ENCODE measurements at places on chromosomes 2 and 18.

DNA sequence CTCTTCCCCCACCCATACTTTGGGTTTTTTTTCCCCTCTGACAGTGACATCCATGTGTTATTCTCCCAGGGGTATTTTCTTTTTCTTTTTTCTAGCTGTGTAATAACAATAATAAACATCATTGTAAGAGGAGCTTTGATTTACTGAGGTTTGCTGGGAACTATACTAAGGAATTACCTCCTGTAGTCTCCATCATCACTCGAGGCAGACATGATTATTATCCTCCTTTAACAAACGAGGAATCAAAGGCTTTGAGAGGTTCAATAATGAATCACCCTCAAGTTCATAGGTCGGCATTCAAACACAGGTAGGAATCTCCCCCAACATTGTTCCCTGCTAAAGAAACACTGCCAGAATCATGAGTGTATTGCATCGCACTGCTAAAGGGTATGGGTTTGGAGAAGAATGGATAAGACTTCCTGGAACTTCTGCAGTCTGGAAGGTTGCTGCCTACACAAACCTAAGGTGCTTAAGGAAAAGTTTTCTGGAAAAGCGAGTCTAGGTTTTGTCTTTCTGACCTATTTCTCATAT lies 260.2 kb upstream of the SESTD1 start:
- DNase-seq, result no peak

GRCh38 chr2:27118525-27119329 lies at the start of gene CGREF1:
CGREF1 (minus strand) TSS chr2:27119128; CDS start chr2:27104366, 14,762 bp downstream.
- DNase-seq, result no peak

DNA sequence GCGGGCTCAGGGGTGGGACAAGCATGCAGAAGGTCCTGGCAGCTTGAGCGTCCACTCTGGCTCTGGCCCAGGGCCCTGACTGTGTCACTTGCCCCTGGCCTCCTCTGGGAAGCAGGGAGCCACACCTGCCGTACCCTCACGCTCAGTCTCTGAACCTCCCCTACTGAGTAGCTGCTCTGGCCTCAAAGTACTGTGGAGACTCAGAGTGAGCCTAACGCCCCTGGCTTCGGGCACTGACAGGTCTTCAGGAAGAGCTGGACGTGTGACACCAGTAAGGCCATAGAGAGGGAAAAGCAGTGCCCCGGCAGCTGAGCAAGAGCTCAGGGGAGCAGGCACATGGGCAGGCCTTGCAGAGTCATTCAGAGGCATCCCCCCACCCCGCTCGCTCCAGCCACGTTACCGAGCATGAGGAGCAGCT lies 73.3 kb downstream of the SFXN5 start:
- DNase-seq, result no peak

GRCh38 chr2:80303909-80304837 lies at the start of gene LRRTM1:
LRRTM1 (minus strand) TSS chr2:80304752; CDS start chr2:80303819, 933 bp downstream.
- DNase-seq, result no peak

DNA sequence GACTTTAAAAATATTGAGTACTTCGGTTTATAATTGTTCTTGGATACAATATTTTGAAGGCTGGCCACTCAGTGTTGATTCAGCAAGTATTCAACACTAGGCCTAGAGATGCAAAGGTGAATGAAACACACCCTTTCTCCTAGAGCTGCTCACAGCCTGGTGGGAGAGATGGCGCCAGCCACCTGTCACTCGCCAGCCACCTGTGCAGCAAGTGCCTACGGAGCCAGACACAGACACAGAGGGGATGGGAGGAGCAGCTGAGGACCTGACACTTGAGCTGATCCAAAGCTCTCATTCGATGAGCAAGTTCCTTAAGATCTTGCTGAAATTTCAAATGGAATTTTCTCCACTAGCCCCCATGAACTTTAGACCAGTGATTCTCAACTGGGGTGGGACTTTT lies 151.1 kb upstream of the RIOK3 start:
- DNase-seq, result no peak

DNA sequence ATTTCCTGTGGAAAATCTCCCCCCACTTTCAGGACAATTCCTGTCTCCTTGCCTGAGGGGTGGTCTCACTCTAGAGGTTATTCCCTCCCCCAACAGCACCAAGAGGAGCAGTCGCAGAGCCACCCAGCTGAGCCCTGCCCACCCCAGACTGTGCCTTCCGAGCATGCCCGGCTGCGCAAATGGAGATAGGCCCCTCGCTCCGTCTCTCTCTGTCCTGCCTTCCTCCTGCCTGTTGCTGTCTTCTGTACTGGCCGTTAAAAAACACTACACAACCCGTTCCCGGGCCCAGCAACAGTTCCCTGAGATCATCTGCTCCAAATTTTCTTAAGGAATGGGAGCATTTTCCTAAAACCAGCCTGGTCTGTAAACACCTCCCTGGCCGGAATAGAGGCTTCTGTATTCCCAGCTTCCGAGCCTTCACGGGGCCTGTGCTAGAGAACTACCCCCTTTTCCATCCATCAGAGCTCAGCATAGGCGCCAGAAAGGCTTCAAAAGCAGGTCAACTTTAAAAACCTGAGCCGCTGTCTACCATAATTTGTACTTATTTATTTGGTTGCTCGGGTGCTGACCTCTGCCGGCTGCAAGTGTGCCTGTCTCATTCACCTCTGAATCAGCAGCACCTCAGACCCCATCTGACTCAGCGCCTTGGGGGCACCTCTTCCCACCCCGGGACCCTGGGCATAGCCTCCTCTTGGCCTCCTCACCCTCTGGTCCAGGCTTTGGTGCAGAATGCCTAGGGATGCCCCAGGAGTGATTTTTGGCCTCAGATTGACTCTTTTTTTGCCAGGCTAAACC lies 159.4 kb downstream of the PXDN start:
- no peak for DNase-seq

- DNase-seq, result no peak
Measured at GRCh38 chr2:226847090-226847489, 11.2 kb downstream of the RHBDD1 start.

- DNase-seq, result no peak
Measured at GRCh38 chr2:131801210-131801744, 273.6 kb downstream of the CCDC74A start.

- DNase-seq, result no peak
Measured at GRCh38 chr2:15584767-15585469, 6.8 kb upstream of the DDX1 start.

DNA sequence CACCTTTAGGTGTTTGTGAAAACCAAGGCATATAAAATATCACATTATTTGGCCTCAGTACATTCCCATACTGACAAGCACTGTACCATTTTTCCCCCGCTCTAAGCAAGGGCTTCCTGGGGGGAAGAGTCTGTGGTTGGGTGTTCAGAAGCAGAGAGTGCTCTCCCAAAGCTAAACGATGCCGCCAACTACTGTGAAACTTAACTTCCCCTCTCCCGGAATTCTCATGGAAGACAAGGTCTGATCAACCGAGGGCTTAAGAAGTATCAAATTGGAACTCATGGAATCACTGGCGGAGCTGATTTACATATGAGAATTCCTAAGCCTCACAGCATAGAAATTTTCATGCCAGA lies 433 bp upstream of the MFF start:
- no peak for DNase-seq

GRCh38 chr2:117071556-117072102 lies 742.9 kb upstream of the DDX18 start:
- no peak for DNase-seq

DNA sequence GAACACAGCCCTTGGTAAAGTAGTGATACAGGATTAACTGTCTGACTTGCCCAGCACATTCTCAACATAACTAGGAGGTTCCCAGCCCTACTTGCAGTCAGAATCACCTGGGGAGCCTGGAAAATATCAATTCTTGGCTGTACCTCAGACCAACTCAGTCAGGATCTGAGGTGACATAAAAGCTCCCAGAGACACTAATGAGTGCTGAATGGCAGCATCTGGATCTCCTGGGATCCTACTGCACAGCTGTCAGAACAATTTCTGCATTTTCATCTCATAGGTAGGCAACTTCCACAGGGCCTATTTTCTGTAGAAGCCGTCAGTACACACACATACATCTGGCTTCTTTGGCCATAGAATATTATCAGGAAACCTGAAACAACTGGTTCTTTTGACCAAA lies 138.8 kb downstream of the MYO5B start:
- no peak for DNase-seq

GRCh38 chr2:151459358-151459757 lies 49.7 kb downstream of the RIF1 start:
- no peak for DNase-seq

DNA sequence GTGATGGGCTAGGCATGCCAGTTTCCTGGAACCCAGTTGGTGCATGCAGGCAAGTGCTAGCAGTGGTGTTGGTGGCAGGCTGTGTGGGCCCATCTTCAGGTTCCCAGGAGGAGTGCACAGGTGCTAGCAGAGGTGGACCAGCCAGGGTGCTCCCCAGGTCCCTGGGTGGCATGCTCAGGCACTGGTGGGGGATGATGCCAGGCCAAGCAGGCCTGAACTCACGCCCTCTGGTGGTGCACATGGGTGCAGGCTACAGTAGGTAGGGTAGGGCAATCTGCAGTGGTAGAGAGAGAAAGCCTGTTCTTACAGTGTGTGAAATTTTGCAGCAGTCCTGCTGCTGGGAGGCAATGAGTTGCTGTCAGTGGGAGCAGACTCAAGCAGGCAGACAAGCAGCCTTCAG lies 1651.8 kb downstream of the DPP10 start:
- DNase-seq, result no peak

GRCh38 chr2:202215179-202215578 lies 23.2 kb downstream of the SUMO1 start:
- no peak for DNase-seq

DNA sequence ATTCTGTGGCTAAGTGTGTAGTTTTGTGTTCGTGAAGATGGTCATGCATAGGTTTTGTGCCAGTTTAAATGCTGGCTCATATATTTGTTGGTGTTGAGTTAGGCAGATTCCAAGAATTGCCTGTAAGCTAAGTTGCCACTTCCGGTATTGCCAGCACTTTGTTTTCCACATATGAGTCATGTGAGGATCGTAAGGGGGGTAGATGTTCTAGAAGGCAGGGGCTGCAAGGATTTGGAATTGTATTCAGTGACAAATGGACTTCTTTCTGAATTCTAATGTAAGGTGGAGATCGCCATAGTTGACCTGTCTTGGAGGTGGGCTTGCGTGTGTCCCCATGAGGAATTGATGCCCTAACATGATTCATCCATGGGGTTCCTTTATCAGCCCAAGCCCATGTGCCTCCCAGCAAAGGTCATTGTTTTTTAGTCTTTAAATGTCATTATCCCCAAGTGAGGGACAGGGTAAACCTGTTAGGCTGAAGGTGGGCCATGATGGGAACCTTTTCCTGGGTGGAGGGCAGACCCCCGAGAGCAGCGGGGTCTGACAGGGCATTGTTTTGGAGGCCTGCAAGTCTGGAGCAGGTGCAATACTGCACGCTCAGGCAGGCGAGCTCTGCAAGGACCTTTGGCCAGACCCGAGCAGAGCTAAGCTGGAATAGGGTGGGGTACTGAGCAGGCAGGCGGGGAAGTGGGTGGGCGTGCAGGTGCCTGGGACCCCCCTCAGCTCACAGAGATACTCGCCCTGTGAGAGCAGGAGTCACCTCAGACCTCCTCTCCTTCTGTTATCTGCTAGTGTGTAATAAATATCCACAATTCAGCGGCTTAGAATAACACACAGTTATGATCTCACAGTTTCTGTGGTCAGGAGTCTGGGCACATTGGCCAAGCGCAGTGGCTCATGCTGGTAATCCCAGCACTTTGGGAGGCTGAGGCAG lies 77.4 kb downstream of the LRRFIP1 start:
- DNase-seq, result no peak

- no peak for DNase-seq
Measured at GRCh38 chr2:86557836-86558235, 5.4 kb downstream of the CHMP3 start.

DNA sequence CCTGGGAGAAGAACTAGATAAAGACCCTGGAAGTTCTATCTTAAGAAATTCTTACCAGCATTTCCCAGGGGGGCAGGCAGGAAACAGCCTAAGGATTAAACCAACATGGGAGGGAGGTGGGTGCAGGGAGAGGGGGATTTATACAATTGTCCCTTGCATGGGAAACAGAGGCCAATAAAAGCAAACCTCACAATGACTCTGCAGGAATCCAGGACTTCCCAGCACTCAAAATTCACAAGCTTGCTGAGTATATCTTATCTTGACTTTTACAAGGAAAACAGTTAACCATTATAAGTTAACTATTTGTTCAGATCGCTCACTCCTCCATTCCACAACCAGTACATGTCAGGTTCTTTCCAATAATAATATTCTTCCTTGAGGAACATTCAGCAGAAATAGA lies 241.3 kb downstream of the MREG start:
- peak; percentile 10 for DNase-seq

- no peak for DNase-seq
Measured at GRCh38 chr18:600107-600506, 3.3 kb downstream of the CLUL1 start.

GRCh38 chr2:124805060-124805459 lies 780.0 kb downstream of the CNTNAP5 start:
- no peak for DNase-seq

DNA sequence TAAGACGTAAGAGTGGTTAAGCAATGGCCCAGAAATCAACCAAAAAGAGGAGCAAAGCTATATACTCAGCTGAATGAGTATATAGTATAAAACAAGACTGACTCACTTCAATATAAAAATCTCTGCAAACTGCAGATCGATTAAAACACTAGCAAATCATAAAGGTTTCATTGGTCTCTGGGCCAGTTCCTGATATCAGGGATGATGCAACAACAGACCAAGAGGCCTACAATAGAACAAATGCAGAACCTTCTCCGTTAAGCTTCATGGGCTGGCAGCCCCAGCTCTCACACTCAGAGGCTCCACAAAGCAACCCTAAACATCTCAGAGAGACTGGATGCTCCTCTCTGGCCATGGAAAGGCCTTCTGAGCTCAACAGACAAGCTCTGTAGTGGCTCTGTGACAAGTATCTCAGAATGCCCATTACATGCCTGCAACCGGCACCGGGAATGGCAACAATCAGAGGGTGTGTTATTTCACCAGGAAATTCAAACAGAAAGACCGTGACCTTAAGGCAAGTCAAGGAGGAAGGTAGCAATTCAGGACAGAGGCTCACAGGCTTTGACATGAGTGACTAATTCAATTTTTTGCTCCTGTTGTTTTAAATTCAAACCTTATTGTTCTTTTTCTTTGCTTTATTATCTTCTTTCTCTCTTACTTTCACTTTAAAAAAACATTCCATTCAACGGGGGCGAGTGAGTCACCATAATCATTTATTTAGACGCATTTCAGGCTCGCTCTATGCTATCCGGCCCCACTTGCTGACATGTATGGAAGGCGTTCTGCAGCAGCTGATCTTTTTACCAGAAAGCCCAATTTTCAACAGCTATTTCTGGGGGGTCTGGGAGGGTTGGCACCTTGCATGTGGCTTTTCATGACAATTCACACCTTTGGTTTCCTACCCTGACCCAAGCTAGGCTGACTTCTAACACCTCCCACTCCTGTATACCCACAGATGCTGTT lies 15.1 kb downstream of the CYRIA start:
- no peak for DNase-seq

- DNase-seq, result no peak
Measured at GRCh38 chr2:40680547-40680946, 228.7 kb upstream of the SLC8A1 start.

GRCh38 chr2:192073878-192074277 lies 120.9 kb downstream of the TMEFF2 start:
- DNase-seq, result no peak

GRCh38 chr2:195696012-195696411 lies 39.0 kb downstream of the SLC39A10 start:
- DNase-seq, result no peak

Measured in LoVo (cell line).